Cortex of kidney (tissue), 1 donor: ENCODE measurements at places on chromosomes 12 and 14.

DNA sequence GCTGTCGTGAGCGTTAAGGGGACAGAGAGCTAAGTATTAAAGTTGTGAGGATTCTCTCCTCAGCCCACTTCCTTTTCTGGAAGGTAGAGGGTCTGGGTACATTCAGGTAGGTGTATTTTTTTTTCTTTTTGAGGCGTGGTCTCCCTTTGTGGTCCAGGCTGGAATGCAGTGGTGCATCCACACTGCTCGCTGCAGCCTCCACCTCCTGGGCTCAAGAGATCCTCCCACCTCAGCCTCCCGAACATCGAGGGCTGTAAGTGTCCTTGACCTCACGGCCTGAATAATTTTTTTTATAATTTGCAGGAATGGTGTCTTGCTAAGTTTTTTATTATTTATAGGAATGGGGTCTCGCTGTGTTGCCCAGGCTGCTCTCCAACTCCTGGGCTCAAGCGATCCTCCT, 1.4 kb downstream of the PUS1 start:
- no peak for DNase-seq

GRCh38 chr12:109804820-109805761, 28.1 kb downstream of the TRPV4 start:
- DNase-seq, result no peak

- no peak for DNase-seq
Observed at GRCh38 chr14:70664698-70665447, 23.2 kb downstream of the TTC9 start.

GRCh38 chr14:47085678-47086077, 434.1 kb upstream of the RPL10L start:
- no peak for DNase-seq

- no peak for DNase-seq
Observed at GRCh38 chr12:2510045-2510444, 284.7 kb upstream of the FKBP4 start.

DNA sequence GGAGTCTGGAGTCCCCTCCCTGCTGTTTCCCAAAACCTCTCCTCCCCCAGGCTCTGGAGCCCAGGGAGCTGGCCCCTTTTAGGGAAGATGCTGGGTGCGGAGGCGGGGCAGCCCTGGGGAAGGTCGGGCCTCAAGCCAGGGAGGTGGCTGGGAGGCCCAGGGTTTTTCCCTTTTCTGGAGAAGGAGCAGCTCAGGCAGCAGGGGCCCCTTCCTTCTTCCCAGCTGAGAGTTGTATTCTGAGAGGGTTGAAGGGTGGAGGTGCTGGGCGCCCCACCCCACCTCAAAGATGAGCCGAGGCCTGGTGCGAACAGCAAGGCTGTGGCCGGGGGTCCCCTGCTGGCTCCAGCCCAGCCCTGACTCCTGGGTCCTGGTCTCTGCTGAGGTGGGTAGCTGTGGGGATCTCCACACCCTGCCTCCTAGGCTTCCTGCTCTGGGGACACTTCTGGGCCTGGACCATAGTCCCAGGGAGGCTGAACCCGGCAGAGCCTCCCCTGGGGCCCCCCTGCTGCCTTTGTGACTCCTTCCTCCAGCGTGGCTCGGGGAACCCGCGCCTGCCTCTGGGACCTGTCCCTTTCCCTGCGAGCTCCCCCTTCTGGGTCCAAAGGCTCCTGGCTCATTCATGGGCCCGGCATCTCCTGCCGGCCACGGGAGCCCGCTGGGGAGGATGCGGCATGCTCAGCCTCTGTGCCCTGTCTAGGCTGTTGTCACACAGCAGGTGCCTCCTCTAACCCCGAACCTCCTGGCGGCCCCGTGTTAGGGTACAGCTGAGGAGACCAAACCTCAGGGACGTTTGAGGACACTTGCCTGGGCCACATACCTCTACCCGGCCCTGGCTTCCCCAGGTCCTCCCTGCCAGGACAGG, 4.4 kb downstream of the TRMT61A start:
- no peak for DNase-seq

DNA sequence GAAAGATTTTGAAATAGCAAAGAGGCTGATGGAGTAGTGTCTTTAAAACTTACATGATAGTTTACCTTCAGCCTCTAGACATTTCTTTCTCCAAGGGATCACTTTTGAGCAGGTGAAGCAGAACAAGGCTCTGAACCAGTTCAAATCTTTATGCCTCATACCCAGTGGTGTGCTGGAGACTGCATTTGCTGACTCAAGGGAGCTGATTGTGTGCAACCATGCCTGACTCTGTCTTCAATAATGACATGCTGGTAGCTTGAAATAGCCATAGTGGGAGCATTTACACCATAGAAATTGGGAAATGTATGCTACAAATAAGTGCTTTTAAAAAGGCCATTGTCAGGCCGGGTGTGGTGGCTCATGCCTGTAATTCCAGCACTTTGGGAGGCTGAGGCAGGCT, 482.0 kb downstream of the TMTC2 start:
- DNase-seq, result no peak

DNA sequence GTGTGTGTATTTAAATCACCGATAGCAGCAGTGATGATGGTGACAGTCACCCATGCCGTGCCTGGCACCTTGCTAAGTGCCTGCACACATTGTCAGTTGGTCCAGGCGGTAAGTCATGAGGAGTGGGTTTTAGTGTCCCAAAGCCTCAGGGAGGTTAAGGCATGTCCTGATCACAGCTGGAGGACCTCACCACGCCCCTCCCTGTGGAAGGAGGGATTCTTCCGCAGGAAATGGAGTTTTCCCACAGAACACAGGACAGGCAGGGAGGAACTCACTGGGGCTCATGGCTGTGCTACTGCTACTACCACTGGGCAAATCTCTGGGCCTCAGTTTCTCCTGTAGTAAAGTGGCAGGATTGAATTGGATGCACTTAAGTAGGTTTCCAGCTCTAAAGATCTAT, 142.3 kb downstream of the CACNA1C start:
- DNase-seq, result no peak

- DNase-seq, result no peak
Observed at GRCh38 chr12:24937553-24938244, 11.2 kb downstream of the BCAT1 start.

DNA sequence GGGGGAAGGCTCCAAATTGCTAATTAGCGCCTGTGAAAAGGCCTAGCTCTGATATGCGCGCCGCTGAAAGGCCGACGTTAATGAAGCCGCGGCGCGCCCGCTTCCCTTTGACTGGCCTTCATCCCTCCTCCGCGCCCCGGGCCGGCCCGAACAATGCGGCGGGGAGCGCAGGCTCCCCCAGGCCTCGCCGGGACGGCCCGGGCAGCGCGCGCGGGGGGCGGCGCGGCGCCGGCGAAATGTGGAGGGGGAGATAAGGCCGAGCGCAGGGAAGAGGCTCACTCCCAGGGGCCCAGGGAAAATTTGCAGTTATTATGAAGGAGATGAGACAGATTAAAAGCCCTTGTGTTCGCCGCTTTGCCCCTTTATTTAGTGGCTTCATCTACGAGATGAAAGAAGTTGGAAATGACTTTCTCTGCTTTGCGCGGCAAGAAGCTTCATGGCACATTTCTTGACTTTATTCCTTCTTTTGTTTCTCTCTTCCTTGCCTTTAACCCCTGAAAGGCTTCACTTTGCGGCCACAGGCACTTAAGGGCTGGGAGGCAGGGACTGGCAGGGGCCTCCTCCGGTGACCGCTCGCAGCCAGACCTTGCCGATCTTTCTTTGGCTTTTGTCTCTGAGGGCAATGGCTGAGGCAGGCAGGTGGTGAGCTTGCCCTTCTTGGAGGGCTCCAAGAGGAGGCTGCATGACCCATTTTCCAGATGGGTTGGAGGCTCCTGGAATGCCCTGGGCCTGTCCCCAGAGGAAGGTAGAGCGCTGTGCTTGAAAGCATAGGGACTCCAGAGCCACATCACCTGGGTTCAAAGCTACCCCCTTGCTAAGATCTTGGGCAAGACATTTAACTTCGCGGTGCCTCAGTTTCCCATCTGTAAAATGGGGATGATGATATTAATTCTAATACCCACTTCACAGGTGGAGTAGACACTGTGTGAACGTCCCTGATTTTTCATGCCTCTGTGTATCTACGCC, 12.7 kb upstream of the GPATCH2L start:
- no peak for DNase-seq

- DNase-seq, result no peak
Observed at GRCh38 chr14:64369201-64369600, 19.0 kb upstream of the MTHFD1 start.

GRCh38 chr12:128793701-128794100, 30.1 kb downstream of the SLC15A4 start:
- DNase-seq, result no peak

DNA sequence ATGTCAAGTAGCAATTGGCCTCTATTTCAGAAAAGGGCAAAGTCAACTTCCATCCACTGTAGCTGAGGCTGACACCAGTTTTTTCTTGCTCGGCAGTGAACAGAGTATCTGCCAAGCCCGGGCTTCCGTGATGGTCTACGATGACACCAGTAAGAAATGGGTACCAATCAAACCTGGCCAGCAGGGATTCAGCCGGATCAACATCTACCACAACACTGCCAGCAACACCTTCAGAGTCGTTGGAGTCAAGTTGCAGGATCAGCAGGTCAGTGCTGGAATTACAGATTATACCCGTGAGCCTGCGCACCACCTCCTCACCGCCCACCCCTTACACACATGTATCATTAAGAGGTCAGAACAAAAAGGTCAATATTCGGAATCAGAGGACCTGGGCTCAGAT, 19.4 kb downstream of the EVL start:
- DNase-seq, result no peak

DNA sequence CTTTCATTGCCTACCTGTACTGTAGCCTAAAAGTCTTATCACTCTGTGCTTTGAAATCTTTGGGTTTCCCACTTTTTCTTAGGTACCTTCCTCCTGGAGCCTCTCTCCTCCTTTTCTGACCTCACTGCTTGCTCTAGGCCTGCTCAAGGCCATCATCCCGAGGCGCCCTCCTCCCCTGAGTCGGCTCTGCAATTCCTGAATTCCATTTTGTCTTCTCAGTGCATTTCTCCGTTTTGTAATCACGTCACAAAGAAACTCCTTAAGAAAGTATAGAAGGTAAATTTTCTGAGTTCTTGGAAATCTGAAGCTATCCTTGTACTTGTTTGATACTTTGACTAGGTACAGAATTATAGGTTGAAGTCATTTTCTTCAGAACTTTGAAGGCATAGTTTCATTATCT, 25.2 kb downstream of the ZC3H14 start:
- no peak for DNase-seq
